ENCODE measurements at places on chromosomes 5 and 9.

DNA sequence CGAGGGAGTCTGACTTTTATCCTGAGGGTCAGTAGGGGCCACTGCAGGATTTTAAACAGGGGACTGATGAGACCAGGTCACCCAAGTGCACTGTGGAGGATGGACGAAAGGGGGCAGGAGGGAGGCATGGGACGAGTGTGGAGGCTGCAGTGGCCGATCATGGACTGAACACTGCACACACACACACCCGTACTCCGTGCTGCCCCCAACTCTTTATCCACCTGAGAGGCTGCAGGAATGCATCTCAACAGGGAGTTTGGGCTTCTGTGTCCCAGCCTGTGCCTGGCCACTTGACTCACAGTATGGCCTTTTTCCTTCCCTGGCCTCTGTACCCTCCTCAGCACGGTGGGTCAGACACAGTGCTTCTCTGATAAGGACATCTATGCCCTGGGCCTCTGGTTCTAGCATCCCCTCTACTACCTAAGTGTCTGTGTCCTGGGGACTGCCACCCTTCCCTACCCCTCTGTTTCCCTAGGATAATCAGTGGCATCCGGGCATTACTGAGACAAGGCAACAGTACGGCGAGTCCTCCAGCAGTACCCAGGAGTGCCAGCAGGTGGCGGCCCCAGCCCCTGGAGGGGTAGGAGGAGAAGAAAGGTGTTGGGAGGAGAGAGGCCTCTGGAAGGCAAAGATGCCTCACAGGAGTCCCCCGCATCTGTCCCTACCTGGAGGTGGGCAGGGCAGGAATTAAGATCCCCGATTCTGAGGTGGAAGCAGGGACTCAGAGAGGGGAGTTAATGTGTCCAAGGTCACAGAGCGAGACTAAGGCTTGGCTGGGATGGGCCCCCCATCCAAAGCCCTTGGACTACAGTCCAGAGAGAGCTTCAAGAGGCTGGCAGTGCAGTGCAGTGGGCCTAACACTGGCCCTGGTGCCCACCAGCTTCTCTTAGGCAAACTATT, 5.1 kb upstream of the CDX1 start:
- no peak for DNase-seq

GRCh38 chr9:128675382-128675781, 13.6 kb upstream of the SET start:
- DNase-seq, result no peak

DNA sequence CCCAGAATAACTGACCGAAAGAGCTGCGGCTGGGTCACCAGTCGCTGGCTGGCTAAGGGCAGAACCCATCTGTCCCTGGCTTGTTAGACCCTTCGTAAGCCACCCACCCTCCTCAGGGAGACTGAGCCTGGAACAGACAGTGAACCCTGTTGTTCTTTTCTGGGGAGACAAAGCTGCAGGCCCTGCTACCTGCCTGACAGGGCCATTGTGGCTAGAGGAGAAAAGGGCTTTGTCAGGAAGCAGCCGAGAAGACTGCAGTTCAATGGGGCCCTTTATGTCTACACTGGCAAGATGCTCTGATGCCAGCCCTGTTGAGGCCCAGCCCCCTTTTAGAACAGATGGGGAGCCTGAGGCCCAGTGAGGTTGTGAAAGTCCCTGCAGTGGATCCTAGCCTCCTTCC, 3.7 kb upstream of the NIPAL4 start:
- DNase-seq, result no peak

GRCh38 chr5:32722957-32723356, 11.8 kb downstream of the NPR3 start:
- DNase-seq, result no peak

DNA sequence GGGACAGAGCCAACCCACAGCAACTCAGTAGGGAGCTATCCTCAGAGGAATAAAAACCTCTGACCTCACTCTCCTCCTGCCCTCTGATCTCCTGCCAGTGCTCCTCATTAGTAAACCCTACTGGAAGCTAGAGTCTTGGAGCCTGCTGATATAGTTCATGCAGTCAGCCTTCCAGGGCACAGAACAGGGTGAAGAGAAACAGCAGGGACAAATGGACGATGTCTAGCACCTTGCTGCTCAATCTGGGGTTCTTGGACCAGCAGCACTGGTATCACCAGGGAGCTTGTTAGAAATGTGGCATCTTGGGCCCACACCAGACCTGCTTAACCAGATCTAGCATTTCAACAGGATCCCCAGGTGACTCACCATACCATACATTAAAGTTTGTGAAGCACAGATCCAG, 5.5 kb upstream of the GALNT12 start:
- DNase-seq, result no peak

- no peak for DNase-seq
Observed at GRCh38 chr9:113520109-113520642, 56.6 kb downstream of the RGS3 start.

- DNase-seq, result no peak
Observed at GRCh38 chr5:151682240-151682639, 4.5 kb downstream of the SPARC start.

DNA sequence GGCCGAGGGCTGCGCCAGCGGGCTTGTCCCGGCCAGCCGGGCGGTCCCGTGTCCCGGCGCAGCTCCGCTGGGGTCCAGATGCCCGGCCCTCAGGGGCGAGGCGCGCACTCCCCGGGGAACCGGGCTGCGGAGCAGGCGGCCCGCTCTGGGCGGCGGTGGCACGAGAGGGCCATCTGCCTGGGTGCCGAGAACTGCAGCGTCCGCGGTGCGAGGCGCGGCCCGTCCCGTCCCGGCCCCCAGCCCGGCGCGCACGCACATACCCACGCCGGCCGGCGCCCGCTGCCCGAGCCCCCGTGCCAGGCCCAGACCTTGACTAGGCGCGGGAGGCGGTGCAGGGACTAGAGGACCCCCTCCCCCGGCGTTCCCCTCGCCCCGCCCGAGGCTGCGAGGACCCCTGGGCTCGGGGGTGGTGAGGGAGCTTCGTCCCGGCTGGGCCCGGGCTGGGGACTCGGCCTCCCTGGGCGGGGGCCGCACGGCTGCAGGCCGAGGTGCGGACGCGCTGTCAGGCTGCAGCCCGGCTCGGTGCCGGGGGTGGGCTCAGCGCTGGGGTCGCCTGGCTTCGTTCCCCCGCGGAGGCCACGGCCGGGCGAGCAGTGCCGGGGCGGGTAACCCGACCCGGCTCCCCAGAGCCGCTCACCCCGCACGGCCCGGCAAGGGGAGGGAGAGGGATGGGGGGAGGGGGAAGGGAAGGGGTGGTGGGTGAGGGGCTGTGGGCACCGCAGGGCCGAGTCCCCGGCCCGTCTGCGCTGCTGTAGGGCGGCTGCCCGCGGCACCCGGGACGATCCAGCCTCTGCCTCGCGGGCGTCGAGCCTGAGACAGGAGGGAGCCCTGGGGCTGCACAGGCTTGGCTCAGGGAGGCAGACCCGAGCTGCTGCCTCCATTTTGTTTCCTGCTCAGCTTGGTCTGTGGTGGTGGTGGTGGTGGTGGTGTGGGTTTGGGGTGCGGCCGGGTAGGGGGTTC, 1.2 kb upstream of the NSD1 start:
- no peak for DNase-seq

DNA sequence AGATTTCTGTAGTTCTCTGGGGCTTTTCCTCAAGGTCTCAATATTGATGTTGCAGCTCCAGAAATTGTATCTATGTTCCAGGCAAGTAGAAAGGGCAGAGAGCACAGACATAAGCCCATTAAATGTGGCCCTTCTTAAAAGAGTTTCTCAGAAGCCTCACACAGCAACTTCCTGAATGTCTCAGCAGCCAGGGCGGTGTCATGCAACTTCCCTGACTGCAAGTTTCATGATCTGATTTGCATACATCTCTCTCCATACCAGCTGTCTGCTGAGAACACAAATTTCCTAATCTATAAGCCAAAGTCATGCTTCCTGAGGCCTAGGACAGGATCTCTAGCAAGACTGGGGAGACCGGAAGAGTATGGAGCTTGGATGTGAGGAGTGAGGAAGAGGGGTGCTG, 13.0 kb downstream of the RGS7BP start:
- no peak for DNase-seq

GRCh38 chr9:105969636-105970035, 275.3 kb downstream of the TMEM38B start:
- DNase-seq, result no peak

DNA sequence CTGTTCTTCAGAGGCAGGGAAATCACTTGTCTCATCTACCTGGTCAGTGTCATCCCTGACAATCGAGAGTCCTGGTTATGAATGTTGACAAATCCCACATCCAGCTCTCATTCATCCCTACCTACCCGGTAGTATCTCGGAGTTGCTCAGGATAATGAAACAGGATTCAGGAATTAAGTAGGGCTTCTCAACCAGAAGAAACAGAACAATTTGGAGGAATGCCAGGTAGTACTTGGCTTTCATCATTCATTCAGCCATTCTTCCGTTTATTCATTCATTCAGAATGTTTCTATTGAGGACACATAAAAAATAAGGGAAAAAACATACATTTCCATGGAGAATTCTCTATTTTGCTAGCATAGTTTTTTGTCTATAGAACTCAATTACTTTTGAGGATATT, 195.0 kb downstream of the ARHGEF28 start:
- DNase-seq, result no peak

DNA sequence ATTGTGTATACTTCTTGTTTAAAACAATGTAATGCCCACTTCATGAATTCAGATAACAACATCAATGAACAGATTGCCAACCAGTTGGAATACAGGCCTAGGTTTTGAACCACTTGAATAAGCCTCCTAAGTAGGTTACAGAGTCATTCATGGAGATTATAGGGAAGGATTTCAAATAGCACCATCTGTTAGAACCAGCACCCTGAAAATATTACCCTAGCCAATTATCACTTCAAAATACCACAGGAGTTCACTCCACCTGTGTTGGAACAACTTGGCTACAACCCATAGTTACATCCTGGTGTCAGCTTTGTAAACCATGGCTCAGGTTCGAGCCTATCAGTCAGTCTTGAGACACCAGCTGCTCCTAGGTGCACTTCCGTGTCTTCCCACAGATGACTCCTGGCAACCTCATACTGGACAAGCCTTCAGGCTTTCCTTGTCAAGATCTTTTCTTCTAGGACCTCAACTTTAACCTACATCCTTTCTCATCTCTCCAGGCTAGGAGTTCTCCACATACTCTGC, 350.0 kb downstream of the DEPDC1B start:
- DNase-seq, result no peak

- no peak for DNase-seq
Observed at GRCh38 chr5:39432696-39433530, 8.1 kb upstream of the DAB2 start.

GRCh38 chr5:174726916-174727793, 2.8 kb downstream of the MSX2 start:
- no peak for DNase-seq

- DNase-seq, result no peak
Observed at GRCh38 chr9:99986642-99987041, 80.2 kb downstream of the STX17 start.

DNA sequence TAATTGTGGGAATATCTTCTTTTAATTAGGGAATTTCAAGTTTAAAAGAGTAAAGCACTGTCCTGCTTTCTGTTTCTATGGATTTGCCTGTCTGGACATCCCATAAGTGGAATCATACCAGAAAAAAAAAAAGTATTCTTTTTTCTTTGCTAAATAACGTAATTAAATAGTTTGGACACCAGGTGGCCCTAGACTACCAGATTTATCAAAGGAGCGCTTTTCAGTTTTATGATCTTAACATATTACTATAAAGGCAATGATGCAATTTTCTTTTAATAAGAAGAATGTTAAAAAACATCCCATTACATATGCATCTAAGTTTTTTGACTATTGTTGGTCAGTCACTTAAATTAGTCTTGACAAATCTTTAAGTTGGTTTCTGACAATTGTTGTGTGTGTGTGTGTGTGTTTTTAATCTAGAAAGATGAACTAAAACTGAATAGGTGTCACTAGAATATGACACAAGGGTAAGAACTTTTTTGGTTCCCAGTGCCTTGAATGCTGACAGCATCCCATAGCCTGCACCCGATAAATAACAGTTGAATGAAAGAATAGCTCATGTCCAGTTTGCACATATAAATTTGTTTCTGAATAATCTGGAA, 49.5 kb downstream of the C5orf22 start:
- no peak for DNase-seq

- DNase-seq, result no peak
Observed at GRCh38 chr9:119526698-119527097, 157.5 kb upstream of the BRINP1 start.

DNA sequence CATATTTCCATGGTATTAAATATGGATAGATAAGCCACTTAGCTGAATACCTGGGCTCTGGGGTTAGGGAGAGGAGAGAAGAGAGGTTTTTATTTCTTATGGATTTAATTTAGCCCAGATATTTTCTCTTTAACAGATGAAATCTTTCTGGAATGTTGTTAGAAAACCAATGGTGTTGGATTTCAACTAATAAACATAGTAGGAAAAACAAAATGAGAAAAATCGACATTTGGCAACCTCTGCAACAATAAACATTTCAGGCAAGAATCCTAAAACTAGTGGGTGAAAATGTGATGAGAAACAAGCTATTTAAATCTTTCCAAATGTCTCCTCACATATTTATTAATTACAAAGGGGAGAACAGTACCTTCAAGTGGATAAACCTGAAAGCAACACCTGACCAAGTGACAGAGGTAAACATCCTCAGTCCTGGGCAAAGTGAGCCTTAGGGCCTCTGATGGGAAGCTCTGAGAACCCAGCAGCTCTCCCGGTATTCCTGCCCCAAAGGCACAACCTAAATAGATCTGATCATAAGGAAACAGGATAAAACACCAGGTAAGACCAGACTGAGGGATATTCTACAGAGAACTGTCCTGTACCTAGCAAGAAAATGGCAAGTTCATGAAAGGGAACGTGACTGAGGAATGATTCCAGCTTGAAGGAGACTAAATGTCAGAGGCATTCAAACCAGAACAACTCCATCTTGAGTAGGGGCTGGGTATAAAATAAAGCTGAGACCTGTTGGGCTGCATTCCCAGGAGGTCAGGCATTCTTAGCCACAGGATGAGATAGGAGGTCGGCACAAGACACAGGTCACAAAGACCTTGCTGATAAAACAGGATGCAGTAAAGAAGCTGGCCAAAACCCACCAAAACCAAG, 163.7 kb downstream of the ESM1 start:
- DNase-seq, result no peak

- DNase-seq, result no peak
Observed at GRCh38 chr5:7793895-7794294, 57.0 kb downstream of the CFAP90 start.

DNA sequence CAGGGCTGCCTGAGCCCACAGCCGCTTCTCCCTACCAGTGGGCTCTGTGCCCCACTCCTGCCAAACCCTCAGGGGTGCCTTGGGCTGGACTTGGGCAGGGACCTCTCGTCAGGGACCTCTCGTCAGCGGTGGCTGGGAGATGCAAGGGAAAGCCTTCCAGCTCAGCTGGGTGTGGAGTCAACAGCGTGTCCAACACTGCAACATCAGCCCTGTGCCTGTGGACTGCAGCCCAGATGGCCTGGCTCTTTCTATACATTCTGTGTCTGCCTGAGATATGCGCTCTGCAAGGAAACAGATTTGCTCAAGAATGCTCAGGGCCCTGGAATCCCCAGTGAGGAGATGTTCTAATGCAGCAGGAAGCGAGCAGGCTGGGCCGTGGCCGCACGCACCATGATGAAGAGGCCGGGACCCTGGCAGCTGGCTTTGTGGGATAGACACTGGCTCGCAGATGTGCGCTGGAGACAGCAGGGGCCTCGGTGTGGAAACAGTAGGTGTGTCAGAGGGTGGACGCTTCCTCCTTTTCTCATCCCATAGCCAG, 85.0 kb upstream of the COL5A1 start:
- no peak for DNase-seq
